ENCODE measurements at places on chromosomes 4 and X.

DNA sequence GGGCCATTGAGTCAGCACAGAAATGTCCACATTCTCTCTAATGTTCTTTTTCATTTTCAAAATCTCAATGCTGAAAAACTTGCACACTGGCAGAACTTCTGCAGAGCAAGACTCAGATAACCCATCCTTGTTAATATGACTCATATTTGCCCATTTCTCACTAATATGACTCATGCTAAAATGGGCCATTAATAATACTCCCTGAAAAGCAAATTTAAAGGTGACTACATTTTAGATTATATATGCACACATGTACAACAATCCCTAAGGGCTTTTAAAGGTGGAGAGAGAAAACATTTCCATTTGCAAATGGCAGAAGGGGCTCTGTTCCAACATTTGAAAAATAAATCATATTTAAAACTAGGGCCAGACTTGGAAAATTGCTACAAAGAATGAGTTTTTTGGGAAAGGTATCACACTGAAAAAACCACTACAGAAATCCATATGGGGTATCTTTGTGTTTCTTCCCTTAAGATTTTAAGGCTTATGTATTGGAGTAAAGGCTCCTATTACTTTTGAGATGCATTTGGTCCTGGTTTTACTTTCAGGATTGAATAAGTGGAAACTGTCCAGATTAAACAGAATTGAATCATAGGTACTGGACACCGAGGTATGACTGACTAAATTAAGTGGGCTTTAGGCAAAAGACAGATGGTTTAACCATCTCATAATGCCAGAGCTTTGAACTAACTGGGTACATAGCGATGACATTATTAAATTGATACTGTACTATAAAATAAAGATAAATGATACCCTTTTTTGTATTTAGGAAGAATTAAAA is 30.0 kb downstream of the TLR2 start:
- DNase-seq = no peak

GRCh38 chr4:82998898-82999297 is 11.7 kb downstream of the LIN54 start:
- DNase-seq = no peak

GRCh38 chr4:114005569-114006442 is 26.4 kb upstream of the ARSJ start:
- DNase-seq = no peak

- no peak for DNase-seq
These were observed 45.9 kb upstream of the PGRMC1 start for GRCh38 chrX:119190091-119190681.

DNA sequence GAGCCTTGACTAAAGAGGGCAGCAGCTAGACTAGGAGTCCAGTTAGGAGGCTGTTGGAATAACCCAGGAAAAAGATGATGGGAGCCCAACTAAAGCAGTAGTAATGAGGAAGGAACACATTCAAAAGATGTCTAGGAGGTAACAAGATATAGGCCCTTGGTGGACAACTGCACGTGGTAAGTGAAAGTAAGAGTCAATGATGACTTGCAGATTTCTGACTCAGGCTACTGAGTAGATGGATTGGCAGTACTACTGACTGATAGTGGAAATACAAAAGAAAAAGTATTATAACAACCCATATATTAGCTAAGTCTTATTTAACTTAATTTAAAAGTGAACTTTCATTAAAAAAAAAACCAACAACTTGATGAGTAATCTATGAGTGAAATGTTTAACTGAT is 74.0 kb downstream of the PAK3 start:
- no peak for DNase-seq

- no peak for DNase-seq
These were observed 119.8 kb downstream of the EPHA5 start for GRCh38 chr4:65550500-65550899.

- no peak for DNase-seq
These were observed 60.0 kb downstream of the SMC1A start for GRCh38 chrX:53362449-53362848.

DNA sequence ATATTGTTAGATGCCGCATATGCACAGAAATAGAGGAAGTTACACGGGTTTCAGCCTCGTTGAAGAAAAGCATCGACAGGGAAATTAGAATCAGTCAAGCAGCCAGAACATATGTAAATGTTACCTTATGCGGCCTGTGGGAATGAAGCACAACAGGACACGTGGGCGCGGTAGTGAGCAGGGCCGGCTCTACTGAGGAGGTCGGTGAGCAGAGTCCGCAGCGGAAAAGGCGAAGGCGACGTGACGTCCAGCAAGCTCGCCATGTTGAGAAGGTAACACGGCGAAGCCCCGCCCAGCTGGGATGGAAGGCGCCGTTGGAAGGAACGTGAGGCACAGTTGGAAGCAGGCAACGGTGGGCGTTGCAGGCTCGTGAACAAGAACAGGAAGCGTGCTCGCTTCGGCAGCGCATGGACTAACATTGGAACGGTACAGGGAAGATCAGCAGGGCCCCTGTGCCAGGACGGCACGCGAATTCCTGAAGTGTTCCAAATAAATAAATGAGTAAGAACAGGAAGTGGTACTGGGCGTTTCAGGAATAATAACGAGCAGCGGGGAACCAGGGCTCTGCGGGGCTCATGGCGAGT is 54.6 kb downstream of the MTNR1A start:
- DNase-seq = no peak

DNA sequence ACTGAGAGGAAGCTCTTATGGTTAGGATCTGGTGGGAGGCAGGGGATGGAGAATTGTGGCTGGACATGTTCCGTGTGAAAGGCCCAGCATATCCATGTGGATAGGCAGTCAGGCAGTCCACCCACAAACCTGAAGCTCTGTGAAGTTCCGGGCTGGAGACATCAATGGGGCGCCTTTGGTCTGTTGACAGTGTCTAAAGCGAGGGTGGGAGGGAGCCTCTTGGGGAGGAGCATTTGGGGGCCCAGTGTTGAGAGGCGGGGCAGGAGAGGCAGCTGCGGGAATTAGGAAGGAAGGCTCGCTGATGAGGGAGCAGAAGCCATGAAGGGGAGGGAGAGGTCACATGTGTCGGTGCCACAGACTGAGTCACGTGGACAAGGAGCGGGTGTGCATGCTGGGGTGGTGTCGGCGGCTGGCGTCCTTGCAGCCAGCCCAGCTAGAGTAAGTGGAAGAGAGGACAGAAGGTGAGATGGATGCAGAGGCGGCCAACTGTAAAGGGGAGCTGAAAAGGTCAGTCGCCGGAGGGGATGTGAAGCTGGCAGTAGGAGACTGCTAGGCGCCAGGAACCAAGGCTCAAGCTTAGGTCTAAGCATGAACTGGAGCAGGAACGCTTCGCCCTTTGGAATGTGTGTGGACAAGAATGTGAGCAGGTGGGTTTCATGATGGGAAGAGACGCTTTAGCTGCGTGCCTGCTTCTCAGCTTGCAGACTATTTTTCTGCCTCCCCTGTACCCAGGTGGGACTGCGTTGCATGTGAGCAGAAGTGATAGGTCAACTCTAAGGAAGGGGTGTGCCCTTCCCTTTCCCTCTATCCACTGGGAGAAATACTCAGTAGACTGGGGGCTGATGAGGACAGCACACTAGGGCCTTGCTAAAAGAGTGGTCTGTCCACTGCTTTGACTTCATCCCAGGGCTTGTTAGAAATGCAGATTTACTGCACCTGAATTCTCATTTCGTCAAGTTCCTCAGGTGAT is 44.0 kb upstream of the TLR2 start:
- no peak for DNase-seq

DNA sequence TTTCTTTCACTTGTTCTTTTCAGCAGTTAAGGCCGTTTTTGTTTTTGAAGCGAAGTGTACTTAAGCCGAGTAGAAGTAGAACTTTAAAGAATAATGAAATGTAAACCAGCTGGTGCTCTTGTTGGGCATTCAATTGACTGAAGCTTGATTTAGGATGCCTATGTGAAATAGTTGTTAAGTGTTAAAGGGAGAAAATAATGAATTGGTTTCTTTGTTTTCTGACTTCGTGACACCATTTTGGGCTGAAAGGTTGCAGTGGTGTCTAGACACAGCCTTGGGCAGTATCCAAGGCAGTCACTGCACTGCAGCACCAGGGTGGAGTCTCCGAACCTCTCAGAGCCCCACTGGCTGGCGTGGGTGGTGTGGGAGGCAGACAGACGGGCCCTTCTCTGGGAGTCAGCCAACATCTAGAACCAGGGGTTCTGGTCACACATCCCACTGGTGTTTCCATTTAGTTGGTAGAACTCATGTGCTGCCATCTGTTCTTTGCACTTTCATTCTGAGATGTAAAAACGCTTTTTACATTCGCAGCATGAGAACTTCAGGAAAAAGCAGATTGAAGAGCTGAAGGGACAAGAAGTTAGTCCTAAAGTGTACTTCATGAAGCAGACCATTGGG is 3.5 kb downstream of the UCHL1 start:
- no peak for DNase-seq

DNA sequence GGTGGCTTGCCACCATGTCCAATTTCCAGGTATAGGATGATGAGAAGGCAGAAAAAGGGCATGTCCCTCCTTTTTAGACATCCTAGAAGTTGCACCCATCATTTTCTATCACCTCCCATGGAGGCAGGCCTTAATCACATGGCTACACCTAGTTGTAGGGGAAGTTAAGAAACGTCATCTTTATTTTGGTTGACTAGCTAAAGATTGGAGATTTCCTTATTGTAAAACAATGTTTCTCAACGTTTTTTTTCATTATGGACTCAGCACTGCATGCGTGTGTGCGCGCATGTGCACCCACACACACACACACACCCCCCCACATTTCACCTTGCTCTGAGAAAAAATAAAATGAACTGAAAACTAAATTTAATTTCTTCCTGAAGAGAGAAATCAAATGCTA is 2.0 kb upstream of the CXCL9 start:
- no peak for DNase-seq

DNA sequence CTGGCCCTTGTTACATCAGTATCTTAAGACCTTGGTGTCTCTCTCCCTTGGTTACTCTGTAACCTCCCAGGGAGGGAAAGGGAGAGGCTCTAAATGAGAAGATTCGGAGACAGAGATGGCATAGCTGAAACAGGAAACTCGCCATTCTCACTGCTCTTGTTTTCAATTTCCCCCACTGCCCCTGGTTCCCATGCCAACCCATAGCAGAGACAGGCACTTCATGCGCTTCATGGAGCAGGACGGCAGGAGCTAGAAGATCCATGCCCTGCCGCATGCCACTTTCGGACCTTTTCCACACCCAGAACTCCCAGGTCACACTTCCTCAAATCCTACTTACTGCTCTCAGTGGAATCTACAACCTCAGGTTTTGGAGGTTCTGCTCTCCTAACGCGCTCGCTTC is 3.1 kb downstream of the ZMYM3 start:
- no peak for DNase-seq

DNA sequence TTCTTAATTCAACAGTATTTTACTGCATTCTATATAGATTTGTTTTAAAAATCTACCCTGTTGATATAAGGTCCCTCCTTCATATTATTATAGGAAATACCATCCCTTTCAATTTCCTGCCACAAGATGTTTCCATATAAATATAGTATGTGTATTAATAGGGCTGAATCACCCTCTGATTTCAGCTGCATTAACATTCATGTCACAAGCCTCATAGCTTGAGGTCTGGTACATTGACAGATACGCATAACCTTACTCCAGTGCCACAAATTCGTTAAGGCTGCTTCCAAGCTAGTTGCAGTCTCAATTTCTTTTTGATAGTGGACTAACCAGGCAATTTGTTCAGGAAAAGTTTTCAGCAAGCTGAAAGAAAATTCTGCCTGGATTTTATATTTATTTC is 128.4 kb downstream of the KLHL34 start:
- no peak for DNase-seq

DNA sequence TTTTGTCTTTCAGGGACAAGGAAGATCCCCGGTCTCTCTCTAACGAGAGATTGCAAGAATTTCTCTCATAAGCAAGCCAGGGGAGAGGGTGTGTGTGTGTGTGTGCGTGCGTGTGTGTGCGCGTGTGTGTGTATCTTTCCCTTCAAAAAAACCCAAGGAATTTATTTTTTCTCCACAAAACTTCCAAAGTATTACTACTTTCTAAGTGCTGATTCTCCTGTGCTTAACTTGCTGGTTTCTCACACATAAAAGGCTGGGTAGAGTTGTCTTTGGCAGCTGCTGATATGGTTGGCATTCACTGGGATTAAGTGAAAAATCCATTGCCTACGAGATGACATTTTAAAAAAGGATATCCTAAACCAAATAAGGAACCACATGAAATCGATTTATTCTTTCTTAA is 435.7 kb downstream of the RAPGEF2 start:
- DNase-seq = no peak

GRCh38 chr4:30717208-30718020 is 2.8 kb upstream of the PCDH7 start:
- no peak for DNase-seq

GRCh38 chrX:146363919-146364318 is 445.7 kb upstream of the CXorf51B start:
- no peak for DNase-seq

DNA sequence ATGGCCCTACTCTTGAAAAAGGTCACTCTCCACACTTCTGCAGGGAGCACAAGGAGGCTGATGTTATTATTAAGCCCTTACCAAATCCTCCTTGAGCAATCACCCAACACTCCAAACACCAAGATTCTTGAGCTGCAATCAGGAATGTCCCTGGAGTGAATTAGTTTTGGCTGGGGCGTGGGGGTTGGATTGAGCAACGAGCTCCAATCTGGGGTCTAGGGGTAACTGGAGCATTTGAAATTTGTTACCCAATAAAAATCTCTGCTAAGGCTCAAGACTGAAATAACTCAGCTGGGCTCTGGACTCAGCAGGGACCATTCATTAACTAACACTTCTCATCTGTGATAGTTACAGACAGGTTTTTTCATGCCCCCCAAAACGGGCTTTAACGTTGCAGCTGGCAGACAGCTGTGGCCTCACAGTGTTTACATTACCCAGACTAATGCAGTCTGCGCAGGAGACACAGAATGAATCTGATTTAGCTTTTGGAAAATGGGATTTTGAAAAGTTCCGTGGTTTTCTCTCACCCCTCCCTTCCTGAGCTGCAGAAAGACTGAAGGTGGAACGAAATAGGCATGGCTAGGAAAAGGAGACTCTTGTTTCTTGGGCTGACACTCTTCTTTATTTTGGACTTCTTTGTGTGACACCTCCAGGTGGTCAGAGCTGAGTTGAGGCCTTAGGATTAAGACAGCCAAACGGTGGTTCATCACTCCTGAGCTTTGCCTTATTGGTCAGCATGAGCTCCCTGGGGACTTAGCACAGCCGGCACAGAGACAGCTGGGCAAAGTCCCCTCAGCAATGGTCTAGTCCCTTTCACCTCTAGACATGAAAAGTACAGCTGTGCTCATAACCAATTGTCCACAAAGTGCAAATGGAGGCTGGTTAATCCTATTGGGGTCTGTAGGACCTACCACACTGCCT is 26.6 kb downstream of the PLAC1 start:
- DNase-seq = no peak
